ENCODE measurements at places on chromosomes 3 and 15.

DNA sequence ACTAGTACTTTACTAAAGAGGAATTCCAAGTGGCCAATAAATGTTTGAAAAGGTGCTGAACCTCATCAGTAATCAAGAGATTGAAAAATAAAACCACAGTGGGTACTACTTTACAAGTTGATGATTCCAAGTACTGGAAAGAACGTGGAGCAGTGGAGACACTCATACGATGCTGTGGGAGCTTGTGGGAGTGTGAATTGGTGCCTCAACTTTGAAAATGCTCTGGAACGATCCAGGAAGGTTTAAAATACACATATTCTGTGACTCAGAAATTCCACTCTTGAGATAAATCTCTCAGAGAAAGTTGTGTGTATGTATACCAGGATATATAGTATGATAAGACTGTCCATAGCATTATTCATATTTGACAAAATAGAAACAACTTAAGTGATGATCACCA is 9.3 kb downstream of the LRCH3 start:
- H3K27me3 ChIP-seq: no peaks in the 10 kb centered on the region
- no peaks in the 10 kb centered on the region for H3K36me3 ChIP-seq
- peaks cover 5% of the 10 kb centered on the region for H3K4me1 ChIP-seq
- no peak for DNase-seq
- H3K27ac ChIP-seq: no peak overlapping the region

GRCh38 chr3:16509721-16510619 is 3.5 kb downstream of the RFTN1 start:
- no peak overlapping the region for H3K4me3 ChIP-seq
- H3K27me3 ChIP-seq: no peaks in the 10 kb centered on the region
- DNase-seq: no peak
- no peaks in the 10 kb centered on the region for H3K36me3 ChIP-seq
- no peak overlapping the region for H3K27ac ChIP-seq
- H3K4me1 ChIP-seq: no peaks in the 10 kb centered on the region

- H3K4me1 ChIP-seq: peaks cover 13% of the 10 kb centered on the region
- no peak overlapping the region for H3K4me3 ChIP-seq
- H3K27ac ChIP-seq: peak overlapping the region; percentile 86
These were observed 53.3 kb upstream of the AMOTL2 start for GRCh38 chr3:134427400-134428111.

- H3K4me3 ChIP-seq: no peak overlapping the region
- H3K27ac ChIP-seq: no peak overlapping the region
- H3K36me3 ChIP-seq: no peaks in the 10 kb centered on the region
- no peak for DNase-seq
These were observed 3.8 kb downstream of the DNAJB8 start for GRCh38 chr3:128462931-128463330.

GRCh38 chr3:49780080-49780974 is 6.0 kb downstream of the IP6K1 start:
- no peak for DNase-seq
- H3K27ac ChIP-seq: no peak overlapping the region
- H3K27me3 ChIP-seq: no peaks in the 10 kb centered on the region

DNA sequence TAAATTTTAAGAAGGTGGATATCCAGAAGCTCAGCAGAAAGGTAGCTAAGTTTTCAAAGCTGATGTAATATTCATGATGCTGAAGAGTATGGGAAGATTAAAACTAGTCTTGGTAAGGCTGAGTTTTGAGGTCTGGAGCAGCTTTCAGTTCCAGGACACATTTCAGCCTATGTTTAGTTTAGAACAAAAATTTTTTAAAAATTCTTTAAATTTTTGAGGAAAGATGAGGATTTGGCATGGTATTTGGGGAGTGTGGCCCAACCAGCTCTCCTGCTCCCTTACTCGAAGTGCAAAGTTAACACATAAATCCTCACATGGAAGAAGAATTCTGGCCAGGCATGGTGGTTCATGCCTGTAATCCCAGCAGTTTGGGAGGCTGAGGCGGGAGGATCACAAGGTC is 1039.1 kb downstream of the NAALADL2 start:
- H3K36me3 ChIP-seq: no peaks in the 10 kb centered on the region
- no peaks in the 10 kb centered on the region for H3K4me1 ChIP-seq
- DNase-seq: no peak
- no peak overlapping the region for H3K4me3 ChIP-seq
- H3K27me3 ChIP-seq: no peaks in the 10 kb centered on the region

DNA sequence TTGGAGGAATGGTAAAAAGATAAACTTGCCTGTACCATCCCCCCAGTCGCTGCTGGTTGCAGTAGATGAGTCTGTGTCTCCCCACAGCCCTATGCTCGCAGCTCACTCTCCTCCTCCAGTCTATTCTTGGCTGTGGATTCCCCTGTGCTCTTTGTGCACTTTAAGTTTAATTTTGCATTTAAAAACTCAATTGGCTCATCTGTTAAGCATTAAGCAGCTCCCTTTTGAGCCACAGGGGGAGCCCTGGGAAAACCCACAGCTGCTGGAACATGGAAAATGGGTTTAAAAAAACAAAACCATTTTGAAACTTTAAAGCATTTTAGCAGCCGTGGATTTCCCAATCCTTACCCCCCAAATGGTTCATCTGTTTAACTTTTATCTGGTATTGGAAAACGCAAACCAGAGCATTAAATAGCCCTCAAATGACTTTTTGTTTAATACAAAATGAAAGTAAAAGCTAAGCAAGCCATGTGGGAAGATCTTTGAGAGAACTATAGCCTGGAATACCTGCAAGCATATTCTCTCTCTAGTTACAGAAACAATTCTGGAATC is 536.9 kb downstream of the ZIC1 start:
- no peak overlapping the region for H3K27ac ChIP-seq
- DNase-seq: no peak
- peaks cover 22% of the 10 kb centered on the region for H3K4me1 ChIP-seq
- no peaks in the 10 kb centered on the region for H3K27me3 ChIP-seq

DNA sequence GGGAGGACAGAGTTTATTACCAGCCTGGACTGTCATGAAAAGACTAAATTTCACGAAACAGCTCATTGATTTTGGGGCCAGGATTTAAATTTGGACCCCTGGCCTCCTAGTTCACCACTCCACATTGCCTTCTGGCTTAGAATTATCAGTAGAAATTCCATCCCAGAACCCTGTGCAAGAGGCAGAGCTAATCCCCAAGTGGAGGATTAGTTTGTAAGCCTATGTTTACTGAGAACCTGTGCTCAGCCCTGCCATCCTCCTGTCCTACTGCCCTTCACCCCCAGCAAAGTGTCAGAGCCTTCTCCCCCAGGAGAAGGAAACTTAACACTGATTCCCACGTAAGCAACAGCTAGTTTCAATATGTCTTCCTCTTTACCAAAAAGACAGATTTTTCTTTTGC is 99.4 kb downstream of the SST start:
- no peaks in the 10 kb centered on the region for H3K36me3 ChIP-seq
- no peak for DNase-seq
- H3K27me3 ChIP-seq: no peaks in the 10 kb centered on the region
- no peak overlapping the region for H3K4me3 ChIP-seq
- H3K4me1 ChIP-seq: no peaks in the 10 kb centered on the region
- H3K27ac ChIP-seq: no peak overlapping the region

DNA sequence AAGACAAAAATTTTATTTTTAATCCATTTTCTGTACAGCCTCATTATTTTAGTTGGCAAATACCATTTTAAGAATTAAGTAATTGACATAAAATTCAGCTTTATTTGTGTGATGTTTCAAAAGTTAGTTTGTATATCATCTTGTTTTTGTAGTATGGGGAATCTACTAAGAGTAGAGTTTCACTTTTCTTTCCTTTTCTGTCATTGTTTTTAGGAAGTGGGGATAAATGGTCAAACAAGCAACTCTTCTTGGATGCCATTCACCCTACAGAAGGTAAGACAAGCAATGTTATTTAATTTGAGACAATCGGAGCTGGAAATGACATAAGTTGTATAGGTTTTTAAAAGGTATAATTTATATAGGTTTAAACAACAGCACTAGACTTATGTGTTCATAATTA is 268.3 kb downstream of the BBX start:
- no peak for DNase-seq
- H3K4me3 ChIP-seq: no peak overlapping the region
- H3K4me1 ChIP-seq: no peaks in the 10 kb centered on the region
- H3K27ac ChIP-seq: no peak overlapping the region
- H3K27me3 ChIP-seq: no peaks in the 10 kb centered on the region

DNA sequence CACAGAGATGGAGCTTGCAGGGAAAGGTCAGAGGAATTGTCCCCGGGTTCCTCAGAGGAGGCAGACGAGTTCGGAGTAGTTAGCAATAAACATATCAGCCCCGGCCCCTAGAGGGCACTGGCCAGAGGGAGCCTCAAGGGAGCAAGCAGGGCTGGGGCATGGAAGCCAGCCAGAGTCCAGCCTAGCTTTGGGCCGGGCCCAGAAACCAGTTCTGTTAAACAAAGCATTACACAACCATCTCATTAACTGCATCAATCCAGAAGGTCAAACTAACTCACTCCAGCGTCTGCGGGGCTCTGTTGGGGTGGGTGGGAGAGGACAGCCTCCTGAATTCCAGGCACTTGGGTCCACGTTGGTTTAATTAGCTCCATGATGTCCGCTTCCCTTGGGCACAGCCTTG is 41.0 kb upstream of the IREB2 start:
- H3K27me3 ChIP-seq: no peaks in the 10 kb centered on the region
- H3K4me3 ChIP-seq: no peak overlapping the region
- DNase-seq: peak; percentile 54
- H3K4me1 ChIP-seq: no peaks in the 10 kb centered on the region
- no peak overlapping the region for H3K27ac ChIP-seq

- H3K4me3 ChIP-seq: no peak overlapping the region
- H3K36me3 ChIP-seq: no peaks in the 10 kb centered on the region
- no peak for DNase-seq
- H3K27me3 ChIP-seq: no peaks in the 10 kb centered on the region
- H3K27ac ChIP-seq: no peak overlapping the region
These were observed 44.7 kb downstream of the TCF12 start for GRCh38 chr15:56963126-56963525.

DNA sequence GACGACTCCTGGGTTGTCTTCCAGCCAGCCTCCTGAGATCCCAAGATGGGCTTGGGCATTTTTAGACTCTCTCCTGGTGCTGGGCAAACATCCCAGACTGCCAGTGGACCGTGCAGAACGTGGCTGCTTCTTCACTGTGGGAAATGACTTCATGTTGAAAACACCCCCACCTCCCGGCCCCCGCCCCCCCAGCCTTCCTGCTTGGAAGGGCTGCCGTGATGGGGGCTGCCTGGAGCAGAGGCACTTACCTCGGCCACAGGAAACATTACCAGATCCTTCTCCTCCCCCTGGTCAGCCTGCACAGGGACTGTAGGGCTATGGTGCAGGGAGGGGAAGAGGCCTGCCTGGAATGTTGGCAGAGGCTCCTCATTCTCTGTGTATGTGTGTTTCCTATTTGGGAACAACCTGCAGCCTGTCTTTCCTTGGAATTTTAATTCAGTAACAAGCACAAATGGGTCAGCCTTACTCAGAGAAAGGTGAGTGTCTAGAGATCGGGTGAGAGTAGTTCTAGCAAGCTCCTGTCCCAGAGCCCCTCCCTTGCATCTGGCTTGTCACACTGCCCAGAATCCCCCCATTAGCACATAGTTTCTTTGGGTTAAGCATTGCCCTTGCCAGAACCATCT is 90.8 kb downstream of the ANP32A start:
- no peaks in the 10 kb centered on the region for H3K27me3 ChIP-seq
- H3K36me3 ChIP-seq: no peaks in the 10 kb centered on the region
- H3K4me1 ChIP-seq: no peaks in the 10 kb centered on the region
- no peak for DNase-seq
- H3K27ac ChIP-seq: no peak overlapping the region
- H3K4me3 ChIP-seq: no peak overlapping the region

GRCh38 chr15:31528846-31529245 is 202.2 kb downstream of the KLF13 start:
- no peak overlapping the region for H3K27ac ChIP-seq
- H3K4me3 ChIP-seq: no peak overlapping the region
- no peaks in the 10 kb centered on the region for H3K36me3 ChIP-seq

Data from RWPE2 (cell line).